Stimulated activated CD4-positive, alpha-beta T cell treated with anti-CD3 and anti-CD28 coated beads, Interleukin-1b, Interleukin-23, amount 100 ng/mL, for 24 hours (primary cell): ENCODE measurements at places on chromosomes 3 and 15.

GRCh38 chr3:71536376-71536965 is 47.1 kb downstream of the FOXP1 start:
- no peak for DNase-seq

DNA sequence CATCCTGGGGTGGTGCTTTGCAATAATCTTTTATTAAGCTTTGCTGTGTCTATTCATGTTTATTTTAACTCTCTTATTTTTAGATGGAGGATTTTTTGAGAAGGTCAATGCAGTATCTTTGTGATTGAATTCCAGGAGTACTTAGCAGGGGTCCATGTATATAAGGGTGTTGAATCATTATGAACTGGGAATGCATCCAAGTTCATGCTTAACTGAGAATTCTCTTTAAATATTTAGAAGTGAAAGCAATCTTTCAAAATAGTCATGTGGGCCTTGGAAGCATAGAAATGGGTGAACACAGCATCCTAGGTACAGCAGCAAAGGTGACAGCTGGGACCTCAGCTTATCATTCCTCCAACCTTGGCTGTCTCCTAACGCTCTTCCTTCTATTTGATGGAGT is 27.3 kb downstream of the SPTSSB start:
- no peak for DNase-seq

- DNase-seq: no peak
Measured at GRCh38 chr15:28082891-28083684, 16.0 kb downstream of the OCA2 start.

DNA sequence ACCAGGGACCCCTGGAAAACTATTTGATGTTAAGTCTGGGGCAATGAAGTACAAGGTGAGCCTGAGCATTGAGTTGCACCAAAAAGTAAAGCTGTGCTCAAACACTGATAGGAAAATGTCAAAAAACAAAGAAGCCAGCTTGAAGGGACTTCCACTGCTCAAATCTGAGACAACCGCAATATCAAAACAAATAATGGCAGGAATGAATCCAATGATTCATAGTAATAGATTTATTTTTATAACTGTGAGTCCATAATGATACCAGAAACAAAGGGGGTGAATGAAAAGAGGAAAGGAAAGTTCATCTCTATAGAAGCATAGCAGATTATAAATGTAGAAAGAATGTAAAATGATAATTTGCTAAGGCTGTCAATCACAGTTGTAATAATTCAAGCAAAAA is 237.3 kb upstream of the ZBTB20 start:
- DNase-seq: no peak

GRCh38 chr15:99961011-99961441 is 227.8 kb upstream of the LYSMD4 start:
- DNase-seq: no peak

DNA sequence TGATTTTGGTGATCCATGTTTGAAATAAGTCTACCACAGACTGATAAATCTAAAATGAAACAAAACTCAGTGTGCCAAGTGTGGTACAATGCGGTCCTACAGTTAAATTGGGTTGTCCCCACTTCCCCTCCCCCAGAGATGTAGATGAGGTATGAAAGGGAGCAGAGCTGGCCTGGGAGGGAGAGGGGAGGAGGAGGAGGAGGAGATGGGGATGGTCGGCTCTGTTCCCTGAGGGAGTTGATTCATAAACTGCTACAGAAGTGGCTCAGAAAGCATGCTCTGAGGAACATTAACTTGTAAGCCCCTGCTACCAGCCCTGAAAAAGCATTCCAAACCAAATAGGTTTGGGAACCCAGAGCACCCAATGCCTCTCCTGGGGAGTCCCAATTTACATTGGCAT is 28.0 kb upstream of the CHRNB4 start:
- no peak for DNase-seq

DNA sequence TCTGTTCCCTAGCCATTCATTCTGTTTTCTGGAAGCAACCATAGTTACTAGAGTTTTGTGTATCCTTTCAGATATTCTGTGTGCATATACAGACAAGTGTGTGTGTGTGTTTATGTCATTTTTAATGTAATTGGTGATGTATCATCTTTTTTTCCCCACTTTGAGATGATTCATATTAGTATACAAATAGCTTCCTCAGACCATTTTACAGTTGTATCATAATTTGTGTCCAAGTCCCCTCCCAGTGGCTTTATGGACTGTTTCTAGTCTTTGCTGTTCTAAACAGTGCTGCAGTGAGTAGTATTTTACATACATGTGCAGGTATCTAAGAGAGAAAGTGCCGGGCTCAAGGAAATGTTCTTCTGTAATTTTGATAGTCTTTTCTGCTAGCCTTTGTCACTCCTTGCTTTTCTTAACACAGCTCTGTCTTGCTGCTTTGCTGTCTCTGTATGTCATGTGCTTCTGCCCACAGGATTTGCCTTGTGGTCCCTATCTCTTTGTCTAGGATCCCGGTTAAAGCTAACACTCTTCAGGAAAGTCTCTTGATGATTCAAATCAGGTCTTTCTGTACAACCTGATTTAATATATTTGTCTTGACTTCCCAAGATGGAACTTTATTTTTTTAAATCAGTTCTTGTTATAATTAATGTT is 31.5 kb upstream of the FBXL22 start:
- no peak for DNase-seq

GRCh38 chr3:58035524-58036255 is 27.5 kb downstream of the FLNB start:
- DNase-seq: no peak

GRCh38 chr3:132563420-132564069 is 33.5 kb upstream of the ACKR4 start:
- no peak for DNase-seq

GRCh38 chr15:63094495-63094931 is 27.1 kb upstream of the LACTB start:
- no peak for DNase-seq

DNA sequence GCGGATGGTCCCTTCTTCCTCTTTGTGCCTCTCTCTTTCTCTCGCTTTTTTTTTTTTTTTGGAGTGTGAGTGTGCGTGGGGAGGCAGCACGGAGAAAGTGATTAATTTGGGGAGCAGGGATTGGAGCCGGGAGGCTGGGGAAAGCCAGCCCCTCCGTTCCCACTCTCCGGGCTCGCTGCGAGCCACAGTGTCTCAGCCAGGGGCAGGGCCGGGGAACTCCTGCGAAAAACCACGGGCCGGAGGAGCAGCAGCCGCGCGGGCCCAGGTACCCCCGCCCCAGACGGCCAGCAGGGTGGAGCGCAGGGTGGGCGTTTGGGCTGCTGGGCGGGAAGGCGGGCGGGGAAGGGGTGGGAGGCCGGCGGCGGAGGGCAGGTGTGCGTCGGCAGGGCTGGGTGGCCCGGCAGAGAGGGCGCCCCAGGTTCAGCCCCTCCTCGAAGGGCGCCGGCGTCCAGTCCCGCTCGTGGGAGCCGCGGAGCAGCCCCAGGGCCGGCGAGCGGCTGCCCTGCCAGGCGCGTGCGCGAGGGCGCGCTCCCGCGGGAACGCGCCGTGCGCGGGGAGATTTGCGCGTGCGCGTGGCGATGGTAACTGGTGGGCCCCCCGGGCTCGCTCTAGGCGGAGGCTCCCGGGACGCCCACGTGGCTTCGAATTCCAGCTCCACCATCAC is 1.4 kb downstream of the CHL1 start:
- DNase-seq: no peak

DNA sequence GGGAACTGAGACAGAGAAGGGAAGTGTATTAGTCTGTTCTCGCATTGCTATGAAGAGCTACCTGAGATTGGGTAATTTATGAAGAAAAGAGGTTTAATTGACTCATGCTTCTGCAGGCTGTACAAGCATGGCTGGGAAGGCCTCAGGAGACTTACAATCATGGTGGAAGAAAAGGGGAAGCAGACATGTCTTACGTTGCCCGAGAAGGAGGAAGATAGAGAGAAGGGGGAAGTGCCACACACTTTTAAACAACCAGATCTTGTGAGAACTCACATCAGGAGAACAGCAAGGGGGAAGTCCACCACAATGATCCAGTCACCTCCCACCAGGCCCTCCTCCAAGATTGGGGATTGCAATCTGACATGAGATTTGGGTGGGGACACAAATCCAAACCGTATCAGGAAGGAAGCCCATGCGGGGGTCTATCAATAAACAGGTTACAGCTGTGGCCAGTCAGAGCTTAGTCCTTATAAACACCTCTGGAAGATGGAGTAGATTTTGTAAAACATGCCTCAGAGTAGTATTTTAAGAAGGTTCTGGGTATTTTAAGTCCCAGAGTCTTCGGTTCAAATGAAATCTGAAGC is 153.9 kb downstream of the GHSR start:
- no peak for DNase-seq

- no peak for DNase-seq
Measured at GRCh38 chr3:69324362-69325025, 61.4 kb downstream of the FRMD4B start.

DNA sequence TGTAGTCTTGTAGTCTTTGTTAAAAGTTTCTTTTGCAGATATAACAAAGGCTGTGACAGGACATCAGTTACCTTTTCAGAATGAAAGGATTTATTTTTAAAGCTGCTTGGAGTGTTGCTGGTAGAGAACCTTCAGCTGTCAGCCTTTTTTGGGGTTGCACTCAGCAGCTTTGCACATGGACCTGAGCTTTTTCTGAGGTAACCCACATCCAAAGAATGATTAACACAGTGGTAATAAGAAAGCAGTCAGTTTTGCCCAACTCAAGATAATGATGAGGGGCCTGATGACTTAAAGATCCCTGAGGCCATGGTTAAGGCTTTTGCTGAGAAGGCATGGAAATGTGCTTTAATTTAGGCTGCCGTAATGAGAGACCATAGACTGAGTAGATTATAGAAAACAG is 1042.7 kb downstream of the PLOD2 start:
- no peak for DNase-seq

DNA sequence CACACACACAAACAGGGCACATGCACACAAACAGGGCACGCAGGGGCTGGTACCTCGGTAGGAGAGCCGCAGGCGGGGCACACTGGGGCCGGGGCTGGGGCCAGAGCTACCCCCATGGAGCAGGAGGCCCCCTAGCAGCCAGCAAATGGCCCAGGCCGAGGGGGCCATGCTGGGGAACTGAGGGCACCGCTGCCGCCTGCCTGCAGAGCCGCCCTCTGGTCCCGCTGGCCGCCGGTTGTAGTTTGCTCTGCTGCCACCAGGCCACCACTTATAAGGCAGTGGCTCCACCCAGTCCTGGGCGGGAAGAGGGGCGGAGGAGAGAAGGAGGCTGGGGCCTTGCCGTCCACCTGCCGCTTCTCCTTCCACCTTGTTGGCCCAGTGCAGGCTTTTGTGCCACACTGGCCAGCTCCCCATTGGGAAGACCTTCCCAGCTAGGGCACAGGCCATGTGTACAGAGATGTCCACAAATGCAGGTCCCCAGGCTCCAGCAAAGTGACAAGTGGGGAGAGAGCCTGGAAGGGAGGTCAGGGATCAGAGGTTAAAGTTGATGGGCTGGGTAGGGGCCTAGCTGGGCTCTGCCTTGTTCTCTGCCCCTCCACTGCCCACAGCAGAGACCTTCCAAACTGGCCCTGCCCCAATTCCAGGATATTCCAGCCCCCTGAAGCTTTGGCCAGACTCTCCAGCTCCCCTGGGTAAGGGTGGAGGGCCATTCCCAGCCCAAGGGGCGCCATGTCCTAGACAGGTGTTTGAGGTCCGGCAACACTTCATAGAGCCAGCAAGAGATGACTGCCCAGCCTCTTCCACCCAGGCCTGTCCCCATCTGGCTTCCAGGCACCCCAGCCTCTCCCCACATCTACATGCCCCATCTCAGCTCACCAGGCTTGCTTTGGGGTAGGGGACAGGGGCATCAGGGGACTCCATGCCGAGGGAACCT is at the start of gene SEMA3G:
Gene SEMA3G, minus strand, starts transcription at position 244 of the 934 bp plus-strand sequence. Its CDS starts 76 bp downstream, at position 168.
- DNase-seq: peak; percentile 69

GRCh38 chr3:188667926-188668325 is 503.8 kb upstream of the TPRG1 start:
- no peak for DNase-seq

DNA sequence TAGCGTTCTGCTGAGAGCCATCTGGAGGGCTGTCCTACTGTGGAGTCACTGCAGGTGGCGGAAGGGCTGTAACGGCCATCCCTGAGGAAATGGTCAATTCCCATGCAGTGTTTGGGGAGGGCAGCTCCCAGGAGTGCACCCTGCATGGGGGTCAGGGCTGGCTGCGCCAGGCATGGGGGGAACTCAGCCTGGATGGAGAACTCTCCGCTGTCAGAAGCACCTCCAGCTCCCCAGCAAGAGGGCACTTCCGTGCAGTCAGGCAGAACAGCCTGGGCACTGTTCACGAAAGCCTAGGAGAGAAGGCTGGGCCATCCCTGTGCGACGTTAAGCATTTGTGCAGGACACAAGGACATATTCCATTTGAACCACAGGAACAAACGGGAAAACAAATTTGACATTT is 105.2 kb downstream of the LRIG1 start:
- no peak for DNase-seq

GRCh38 chr15:72009222-72009621 is 108.7 kb downstream of the MYO9A start:
- DNase-seq: no peak

- DNase-seq: no peak
Measured at GRCh38 chr3:150255413-150255812, 152.7 kb upstream of the TSC22D2 start.

DNA sequence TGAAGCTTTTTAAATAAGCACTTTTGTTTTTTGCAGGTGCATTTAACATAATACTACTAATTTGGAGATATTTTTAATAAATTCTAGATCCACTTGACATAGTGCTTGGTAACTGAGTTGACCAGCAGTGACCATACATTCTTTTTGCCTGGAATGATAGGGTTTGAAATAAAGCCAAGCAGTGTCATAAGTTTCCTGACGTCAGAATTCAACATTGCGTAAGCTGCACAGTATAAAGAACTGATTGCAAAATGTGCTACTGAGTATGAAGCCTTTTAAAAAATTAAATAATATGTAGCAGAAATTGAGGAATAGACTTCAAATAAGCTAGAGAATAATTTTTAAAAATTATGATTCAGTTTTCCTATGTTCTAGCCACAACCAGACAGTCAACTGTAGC is 454.6 kb upstream of the ARPP21 start:
- no peak for DNase-seq

DNA sequence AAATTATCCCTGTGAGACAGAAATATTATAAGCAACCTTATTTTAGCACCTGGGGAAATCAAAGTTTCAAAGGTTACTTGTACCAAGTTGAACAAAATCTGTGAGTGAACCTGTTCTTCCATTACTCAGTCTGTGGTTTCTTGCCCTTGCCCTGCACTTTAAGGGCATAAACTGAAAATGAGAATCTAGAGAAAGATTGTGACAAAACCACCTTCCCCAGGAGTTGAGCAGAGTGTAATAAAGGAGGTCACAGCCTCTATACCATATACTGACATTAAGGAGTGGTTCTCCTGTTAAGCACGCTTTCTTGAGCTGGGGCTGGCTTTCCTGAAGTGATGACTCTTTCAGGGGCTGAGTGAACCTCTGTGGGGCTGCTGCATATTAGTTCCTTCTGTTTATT is 143.4 kb downstream of the PDCD6IP start:
- DNase-seq: no peak

- no peak for DNase-seq
Measured at GRCh38 chr3:56879436-56880215, 77.9 kb upstream of the ARHGEF3 start.
